ENCODE measurements at places on chromosomes 2 and 18.

GRCh38 chr2:238158018-238158508 lies 707 bp upstream of the ERFE start:
- DNase-seq: no peak

DNA sequence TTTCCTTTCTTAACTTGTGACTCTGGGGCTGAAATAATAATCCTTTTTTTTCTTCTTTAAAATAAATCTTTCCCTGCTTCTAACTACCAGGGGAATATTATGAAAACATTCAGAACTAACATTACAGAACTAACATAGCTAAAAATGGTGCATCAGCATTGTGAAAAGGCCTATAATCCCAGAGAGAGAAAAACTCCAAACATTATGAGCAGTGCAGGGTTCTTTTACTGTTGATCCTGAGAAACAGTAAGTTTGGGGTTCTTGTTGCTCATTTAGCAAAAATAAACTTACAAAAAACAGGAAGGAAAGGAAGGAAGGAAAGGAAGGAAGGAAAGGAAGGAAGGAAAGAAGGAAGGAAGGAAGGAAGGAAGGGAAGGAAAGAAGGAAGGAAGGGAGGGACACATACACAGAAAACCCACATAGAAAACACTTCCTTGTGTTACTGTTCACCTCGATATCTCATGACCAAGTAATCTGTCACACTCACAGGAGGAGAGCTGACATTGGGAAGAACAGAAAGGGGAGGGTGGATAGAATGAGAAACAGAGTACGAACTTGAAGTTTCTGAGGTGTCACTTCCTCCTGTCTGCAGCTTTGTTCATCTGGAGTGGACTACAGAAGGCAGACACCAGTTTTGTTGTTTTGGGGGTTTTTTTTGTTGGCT lies 18.4 kb upstream of the PIK3C3 start:
- DNase-seq: no peak

DNA sequence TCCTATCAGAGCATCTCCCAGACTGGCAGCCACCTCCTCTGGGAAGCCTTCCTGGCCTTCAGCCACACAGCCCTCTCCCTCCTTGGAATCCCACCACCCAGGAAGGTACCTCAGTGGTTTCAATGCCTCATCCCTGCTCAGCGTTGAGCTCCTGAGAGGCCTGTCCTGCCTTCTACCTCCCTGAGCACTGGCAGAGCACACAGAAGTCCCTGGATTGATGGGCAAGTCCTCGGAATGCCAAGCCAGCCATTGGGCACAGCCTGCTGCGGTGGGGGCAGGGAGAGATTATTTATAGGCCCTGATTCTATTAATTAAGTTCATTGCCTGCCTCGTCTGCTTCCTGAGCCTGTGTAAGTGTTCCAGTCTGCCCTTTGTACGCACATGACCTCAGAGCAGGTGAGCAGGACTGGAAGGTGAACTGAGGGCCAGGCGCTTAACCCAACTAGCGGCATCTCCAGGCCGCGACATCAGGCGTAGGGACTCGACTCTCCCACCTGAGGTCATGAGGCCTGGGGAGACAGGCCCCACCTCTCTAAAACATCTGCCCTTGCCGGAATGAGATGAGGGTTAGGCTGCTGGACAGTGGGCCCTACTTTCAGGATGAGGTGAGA lies 63.4 kb downstream of the SMAD7 start:
- DNase-seq: no peak

DNA sequence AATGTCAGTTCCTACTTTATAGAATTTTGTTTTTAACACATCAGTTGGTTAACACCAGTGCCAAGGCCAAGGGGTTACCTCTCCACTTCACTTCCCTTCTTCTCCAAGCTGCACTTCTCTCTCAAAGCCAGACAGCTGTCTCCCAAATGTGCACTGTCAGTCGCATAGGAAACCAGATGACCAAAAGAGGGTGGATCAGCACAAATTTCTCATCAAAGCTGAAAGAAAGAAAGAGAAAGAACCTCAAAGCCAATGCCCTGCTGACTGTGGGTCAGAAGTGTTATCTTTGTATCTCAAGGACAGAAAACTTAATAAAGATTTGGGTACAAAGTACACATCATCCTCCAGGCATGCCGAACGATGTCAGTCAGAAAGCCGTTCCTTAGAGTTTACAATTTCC lies 32.2 kb downstream of the SPATS2L start:
- no peak for DNase-seq

GRCh38 chr18:74937291-74937690 lies 271.6 kb downstream of the PTGR3 start:
- DNase-seq: no peak

DNA sequence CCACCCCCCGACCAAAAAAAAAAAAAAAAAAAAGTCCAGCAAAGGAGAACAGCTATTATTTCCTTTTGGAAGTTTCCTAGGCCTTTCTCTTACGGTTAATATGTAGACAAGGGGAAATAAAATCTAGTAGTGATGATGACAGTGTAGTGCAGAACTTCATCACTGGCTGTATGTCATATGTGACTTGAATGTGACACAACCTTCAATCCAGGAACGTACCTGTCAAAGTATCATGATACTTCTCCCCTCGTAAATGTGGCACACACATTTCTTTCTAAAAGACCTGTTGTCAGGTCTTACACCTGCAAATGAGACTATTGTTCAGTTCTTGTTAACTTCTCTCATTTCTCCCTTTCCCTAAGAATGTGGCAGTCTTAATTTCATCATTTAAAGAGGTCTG lies 173.5 kb downstream of the PRPF40A start:
- no peak for DNase-seq

GRCh38 chr2:225008935-225009334 lies 33.3 kb downstream of the DOCK10 start:
- DNase-seq: no peak

DNA sequence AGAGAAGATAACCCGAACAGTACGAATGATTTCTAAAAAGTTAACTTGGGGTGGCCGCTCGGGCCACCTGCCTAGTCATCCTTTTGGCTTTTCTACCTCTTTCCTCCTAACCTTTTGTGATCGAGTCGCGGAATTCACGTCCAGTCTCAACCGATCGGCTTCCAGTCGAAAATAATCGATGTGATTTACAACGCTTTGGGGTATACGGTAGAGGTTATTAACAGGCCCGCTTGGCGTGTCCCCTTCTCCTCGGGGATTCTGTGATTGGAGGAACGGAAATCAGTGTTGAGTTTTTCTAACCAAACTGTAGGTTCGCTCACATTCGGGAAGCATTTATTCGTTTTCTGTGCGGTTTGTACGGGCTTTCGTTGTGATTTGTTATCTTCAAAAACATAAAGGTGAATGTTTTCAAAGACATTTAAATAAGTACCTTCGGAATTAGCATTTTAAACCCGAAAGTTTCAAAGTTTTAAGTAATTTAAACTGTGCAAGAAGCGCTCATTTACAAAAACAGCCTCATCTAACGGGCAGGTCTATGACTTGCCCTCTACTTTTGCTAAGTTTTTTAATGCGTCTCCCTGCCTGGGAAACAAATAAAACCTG lies 588 bp upstream of the FOXI3 start:
- DNase-seq: no peak

DNA sequence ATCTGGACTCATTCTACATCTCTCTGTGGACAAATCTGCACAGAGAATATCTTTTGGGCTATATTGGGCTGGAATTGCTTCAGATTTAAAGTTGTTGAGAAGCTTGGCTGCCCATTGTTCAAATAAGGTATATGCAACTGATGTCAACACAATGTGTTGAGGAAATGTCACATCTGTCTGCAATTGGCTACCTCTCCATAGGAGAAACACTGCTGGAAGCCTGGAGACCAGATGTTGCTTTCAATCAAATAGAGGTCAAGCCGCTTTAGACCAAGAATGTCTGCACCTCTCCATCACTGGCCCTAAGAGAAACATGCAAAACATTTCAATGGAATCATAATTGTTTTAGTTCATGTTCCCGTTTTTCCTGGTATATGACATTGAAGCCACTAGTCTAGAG lies 720.2 kb downstream of the SLC4A3 start:
- DNase-seq: no peak

DNA sequence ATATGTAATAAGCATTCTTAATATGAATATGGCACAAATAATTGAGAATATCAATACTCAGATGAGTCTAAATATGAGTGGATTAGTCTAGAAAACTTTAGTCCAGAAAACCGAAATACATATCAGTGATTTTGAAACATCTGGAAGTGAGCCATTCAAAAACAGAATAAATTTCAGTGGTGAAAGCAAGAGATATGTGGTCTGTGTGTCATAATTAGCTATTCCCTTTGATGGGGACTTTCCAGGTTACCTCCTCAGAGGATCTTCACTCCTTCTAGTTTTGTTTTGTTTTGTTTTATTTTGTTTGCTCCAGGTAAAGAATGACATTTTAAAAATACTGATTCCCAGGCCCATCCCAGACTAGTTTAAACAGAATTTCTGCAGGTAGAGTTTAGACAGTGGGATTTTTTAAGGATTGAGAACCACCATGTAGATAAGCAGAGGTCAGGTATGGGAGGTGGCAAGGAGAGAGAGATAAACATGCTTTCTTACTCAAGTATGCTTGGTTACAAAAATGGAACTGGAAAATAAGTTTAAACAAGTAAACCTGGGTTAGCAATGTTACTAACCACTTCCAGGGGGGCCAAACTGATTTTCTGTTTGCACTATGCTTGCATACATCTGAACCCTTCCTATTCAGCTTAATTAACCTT lies 70.7 kb downstream of the NABP1 start:
- no peak for DNase-seq

GRCh38 chr2:65514555-65515195 lies 82.3 kb upstream of the SPRED2 start:
- DNase-seq: no peak

- no peak for DNase-seq
Observed at GRCh38 chr2:152814475-152815030, 96.1 kb downstream of the ARL6IP6 start.

GRCh38 chr2:48219234-48219554 lies 310.8 kb upstream of the STON1 start:
- DNase-seq: no peak

All from stimulated activated effector memory CD8-positive, alpha-beta T cell treated with anti-CD3 and anti-CD28 coated beads, Interleukin-12 subunit alpha, Interleukin-12 subunit beta, amount 100 ng/mL, for 72 hours (primary cell).